ENCODE measurements at places on chromosomes 16 and 17.

DNA sequence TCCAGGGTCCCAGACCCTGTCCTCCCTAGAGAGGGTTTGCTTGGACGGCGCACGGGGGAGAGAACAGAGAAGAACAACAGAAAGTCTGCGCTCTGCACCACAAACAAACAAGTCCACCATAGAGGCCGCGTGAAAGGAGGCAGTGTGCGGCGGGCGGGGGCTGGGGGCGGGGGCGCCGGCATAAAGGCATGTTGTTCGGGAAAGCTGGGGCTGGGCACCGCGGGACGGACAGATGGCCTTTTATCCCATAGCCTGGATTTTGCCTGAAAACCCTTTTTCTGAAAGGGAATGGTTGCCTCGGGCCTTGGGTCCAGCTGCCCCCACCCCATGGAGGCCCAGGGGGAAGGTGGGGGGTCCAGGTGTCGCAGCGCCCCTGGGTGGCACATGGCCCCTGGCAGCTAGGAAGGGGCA is 26.0 kb downstream of the FA2H start:
- no peak for DNase-seq

DNA sequence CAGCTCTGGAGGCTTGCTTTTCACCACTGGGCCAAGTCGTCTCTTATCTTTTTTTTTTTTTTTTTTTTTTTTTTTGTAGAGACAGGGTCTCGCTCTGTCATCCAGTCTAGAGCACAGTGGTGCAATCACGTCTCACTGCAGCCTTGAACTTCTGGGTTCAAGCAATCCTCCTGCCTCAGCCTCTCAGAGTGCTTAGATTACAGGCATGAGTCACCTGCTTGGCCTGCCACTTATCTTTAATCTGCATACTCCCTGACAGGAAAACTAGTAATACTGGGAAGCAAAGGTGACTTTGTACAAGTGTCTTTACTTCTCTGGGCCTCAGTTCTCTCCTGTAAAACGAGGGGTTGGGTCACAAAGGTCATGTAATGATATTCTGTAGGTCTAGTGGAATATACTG is 15.0 kb downstream of the NTN1 start:
- DNase-seq, result no peak

GRCh38 chr17:47192554-47192953 is 3.5 kb upstream of the CDC27 start:
- DNase-seq, result no peak

- DNase-seq, result no peak
Measured at GRCh38 chr17:15958484-15958854, 13.5 kb downstream of the ADORA2B start.

GRCh38 chr16:11780991-11781680 is 15.9 kb downstream of the ZC3H7A start:
- no peak for DNase-seq

GRCh38 chr17:7238420-7239090 is 702 bp downstream of the PHF23 start:
- peak; percentile 61 for DNase-seq

GRCh38 chr16:66175636-66176035 is 190.9 kb upstream of the CDH5 start:
- no peak for DNase-seq

DNA sequence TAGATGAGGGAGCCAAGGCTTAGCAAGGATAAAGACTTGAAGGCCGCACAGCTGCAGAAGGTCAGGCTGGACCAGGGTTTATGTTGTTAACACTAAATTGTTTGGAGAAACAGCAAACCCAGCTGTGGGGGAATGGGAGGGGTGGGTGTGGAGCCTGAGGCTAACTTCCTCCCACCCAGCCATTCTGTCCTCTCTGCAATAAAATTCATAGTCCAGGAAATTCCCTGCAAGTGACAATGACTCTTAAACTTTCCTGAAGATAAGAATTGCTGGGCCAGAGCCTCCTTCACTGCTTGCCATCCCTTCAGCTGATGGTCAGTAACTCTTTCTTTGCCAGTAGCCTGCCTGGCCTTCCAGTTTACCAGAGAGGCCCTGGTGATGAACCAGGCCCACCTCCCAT is 19.4 kb upstream of the ATP5MC1 start:
- no peak for DNase-seq

DNA sequence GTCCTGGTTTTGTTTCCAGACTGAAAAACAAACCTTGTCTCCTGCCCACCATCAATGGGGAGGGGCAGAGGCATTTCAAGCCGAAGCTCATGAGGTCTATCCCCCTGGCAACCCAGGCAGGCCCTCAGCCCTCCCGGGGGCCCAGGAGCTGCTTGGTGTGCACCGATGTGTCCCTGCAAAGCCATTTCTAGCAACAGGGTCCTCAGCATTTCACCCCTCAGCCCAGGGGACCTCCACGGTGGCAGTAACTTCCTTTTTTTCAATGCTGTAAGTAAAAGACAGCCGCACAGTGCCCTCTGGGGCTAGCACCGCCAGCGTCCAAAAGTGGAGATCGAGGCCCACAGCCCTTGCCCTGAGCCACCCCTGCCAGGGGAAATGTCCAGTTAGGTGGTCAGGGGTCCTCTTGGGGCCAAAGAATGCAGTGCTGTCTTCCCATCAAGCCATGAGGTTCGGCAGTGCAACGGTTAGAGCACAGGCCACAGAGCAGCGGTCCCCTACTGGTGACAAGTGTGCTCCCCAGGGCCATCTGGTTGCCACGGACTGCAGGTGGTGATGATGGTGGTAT is 79.9 kb downstream of the LITAF start:
- peak; percentile 67 for DNase-seq

DNA sequence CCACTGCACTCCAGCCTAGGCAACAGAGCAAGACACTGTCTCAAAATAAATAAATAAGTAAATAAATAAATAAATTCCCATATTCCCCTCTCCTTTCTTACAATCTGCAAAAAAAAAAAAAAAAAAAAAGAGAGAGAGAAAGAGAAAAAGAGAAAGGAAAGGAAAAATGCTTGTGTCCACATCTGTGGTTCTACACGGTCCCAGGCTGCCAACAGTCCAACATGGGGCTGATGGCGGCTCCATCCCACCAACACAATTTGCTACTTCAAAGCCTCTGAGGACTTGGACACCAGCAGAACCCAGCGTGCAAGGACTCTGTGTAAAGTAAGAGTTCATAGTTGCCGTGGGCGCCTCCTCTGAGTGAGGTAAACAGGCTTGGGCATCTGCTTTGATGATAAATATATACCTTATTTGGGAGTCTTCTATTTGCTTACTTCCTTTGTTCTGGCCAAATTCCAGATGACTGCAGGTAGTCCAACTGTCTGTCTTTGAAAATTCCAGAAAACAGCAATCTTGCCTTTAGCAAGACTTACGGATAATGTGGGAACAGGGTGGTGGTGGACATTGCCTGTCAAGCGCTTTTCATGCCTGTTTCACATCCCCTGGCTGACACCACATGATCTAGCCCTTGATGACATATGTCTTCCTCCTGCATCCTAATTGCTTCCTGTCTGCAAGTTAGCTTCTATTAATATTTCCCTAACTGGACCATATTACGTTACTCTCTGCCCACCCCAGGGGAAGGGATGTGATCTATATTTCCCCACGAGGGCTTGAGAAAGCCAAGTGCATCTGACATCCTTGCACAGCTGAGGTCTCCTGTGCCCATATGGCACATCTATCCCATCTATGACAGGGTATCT is 10.1 kb downstream of the LITAF start:
- peak; percentile 42 for DNase-seq

DNA sequence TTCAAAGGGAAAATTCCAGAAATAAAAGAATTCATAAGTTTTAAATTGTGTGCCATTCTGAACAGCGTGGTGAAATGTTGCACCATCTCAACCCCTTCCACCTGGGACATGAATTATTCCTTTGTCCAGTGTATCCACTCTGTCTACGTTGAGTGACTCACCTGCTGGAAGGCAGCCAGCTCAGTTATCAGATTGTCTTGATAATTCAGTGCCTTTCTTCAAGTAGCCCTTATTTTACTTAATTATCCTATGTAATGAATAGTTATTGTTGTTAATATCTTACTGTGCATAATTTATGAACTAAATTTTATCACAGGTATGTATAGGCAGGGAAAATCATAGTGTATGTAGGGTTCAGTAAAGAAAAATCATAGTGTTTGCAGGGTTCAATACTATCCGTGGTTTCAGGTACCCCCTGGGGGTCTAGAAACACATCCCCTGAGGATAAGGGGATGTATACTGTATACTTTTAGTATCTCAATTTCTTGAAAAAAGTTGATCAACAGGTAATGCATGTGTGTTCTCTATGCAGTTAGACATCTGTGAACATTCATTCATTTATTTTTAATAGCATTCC is 7.7 kb upstream of the PCTP start:
- no peak for DNase-seq

DNA sequence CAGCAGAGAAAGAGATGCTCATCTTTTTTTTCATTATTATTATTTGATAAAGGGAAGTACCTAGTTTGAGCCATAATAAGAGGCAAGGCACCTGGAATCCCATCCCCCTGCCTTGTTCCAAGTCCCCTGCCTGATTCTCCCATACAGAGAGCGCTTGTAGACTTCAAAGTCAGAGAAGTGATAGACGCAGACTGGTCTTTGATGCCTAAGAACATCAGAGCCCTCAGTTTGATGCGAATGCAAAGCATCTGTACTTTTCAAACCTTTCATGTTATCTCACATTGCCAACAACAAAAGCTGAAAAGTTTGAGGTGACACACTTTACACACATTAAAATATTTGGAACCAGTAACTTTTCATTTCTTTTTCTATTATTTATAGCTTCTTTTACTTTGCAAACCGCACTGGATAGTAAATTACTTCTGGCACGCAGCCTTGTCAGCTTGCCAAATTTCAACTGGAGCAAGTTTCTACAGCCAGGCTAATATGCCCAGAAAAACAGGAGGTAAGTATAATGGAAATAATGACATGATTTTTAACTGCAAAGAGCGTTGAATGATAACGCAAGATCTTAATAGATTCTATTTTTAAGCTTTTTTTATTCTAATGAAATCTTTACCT is 5.9 kb upstream of the UTP6 start:
- DNase-seq, result no peak

DNA sequence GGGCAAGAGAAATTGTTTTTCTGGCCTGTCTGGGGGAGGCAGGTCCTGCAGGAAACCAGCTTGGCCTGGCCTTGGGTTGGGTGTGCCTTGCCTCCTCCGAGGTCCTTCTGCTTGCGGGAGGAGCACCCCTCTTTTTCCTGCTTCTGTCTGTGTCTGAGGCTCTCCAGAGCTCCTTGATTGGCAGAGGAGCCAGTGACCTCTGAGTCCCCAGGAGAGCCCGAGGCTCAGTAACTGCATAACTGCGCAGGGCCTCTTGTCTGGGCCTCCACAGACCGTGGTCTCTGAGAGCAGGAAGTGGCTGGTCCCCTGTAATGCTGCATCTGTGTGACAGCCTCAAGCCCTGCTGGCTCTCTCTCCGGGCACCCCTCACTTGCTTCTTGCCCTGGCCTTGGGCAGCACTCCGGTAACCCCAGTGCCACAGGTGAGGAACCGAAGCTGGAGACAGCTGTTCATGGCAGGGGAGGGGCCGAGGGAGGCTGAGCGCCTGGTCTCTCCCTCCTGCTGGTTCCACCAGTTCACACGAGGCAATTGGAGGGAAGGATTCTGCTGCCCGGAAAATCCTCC is 1.6 kb downstream of the CAPN15 start:
- DNase-seq, result no peak

DNA sequence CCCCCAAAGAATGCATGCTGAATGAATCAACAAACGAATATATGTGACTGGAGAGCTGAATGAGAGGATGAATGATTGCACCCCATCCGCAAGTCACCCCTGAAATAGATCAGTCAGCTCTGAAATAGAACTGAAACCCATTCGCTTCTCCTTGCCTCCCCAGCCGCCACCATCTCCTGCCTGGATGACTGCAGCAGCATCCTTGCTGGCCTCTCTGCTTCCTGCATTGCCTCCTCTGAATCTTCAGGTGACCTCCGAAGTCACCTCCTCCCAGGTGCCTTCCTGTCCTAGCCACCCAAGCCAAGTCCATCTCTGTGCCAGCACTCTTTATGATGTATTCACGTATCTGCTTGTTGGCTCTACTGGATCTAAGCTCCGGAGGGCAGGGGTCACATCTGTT is 288.3 kb downstream of the CPPED1 start:
- DNase-seq, result no peak

DNA sequence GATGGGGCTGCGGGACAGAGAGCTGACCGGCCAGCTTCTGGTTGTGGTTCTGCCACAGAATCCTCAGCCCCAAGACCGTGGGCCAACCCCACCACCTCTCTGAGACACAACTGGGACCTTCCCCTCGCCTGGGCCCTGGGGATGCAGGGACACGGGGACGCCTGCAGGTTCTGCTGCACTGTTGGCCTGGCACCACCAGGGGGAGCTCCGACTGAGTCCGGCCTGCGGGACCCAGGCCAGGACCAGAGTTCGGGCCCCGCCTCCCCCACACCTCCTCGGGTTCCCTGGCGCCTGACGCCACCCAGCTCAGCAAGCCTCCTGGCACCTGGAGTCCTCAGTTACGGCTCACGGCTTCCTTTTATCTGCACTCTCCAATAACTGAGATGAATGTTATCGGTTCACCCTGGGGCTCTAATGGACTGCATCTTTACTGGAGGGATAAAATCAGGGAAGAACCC is 27.3 kb downstream of the TBC1D16 start:
- peak; percentile 87 for DNase-seq

DNA sequence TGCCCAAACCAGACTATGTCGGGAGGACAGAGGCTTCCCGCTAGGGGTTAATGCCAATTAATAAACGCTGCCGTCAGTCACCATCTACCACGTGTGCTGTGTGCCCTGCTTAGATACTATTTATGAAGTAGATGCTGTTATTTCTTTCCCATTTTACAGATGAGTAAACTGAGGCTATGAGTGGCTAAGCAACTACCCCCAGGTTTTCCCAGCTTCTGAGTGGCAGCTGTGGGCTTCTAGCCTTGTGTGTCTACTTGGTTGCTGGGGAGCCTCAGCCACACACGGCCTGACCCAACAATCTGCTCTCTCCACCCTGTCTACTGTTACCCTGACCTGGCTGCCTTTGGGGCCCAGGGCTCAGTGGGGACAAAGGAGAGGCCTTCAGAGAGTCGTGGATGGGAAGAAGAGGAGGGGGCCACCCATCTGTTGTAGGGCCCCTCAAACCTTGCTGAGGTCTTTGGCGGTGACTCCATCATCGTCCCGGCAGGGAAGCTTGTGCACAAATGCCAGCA is 7.1 kb downstream of the GIT1 start:
- DNase-seq, result no peak

DNA sequence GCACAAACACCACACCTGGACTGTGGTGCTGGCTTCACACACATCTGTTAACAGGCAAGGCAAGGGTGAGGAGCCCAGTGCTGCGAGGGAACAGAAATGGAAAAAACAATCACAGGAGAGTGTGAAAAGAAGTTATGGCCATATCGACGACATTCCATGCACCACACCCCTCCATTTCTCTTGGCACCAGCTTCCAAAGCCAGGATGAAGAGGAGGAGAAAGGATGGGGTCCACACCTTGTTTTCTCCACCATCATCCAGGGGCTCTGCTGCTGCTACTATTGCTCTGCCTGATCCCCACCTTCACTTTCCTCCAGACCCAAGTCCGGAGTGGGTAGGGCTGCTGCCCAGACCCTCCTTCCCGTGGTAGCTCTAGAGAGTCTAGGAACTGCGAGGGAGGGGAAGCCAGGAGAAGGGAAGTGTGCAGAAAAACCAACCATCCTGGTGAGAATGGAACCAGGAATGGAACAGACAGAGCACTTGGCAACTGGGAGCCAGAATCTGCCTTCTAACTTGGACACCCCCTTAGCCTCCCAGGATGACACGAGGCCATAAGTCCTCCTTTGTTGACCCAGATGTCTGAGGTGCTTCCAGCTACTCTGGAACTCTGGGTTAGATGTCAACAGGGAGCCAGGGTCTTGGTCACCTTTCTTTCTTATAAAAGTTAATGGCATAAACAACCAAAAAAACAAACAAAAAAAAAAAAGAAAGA is 1.2 kb upstream of the PROCA1 start:
- DNase-seq, result no peak

- DNase-seq, result no peak
Measured at GRCh38 chr17:82246365-82247181, 17.7 kb downstream of the SLC16A3 start.
